ENCODE measurements at places on chromosomes 5 and 9. TPM values are rescaled to one million over a fixed set of nuclear protein-coding genes. Genes with fewer than 3 reads are reported as not detected.

HRH2 gene
- 8.8 TPM for total RNA-seq

TXNDC8 gene
- total RNA-seq: not detected

GFPT2 gene
- 18.5 TPM for total RNA-seq

MEGF10 gene
- 28.2 TPM for total RNA-seq

SLC6A18 gene
- not detected for total RNA-seq

C7 gene
- 0.94 TPM for total RNA-seq

GABRA6 gene
- total RNA-seq: not detected

PDZD2 gene
- 47.3 TPM for total RNA-seq

SPINK13 gene
- not detected for total RNA-seq

KCNV2 gene
- not detected for total RNA-seq

CA9 gene
- total RNA-seq: not detected

HTR1A gene
- total RNA-seq: 18.5 TPM

IL4 gene
- total RNA-seq: not detected

LCN2 gene
- total RNA-seq: not detected

PDCD1LG2 gene
- 0.63 TPM for total RNA-seq

IFNK gene
- not detected for total RNA-seq

CYLC2 gene
- total RNA-seq: not detected

SLC6A3 gene
- not detected for total RNA-seq

PCDHB16 gene
- total RNA-seq: 10.6 TPM

LHX3 gene
- total RNA-seq: not detected

PIP5KL1 gene
- total RNA-seq: 3.4 TPM

FKTN gene
- total RNA-seq: 47.3 TPM

PLCXD3 gene
- total RNA-seq: 9.1 TPM

ANKRD33B gene
- total RNA-seq: 4.4 TPM

LMX1B gene
- total RNA-seq: not detected

CDO1 gene
- total RNA-seq: 91.7 TPM

TMCO6 gene
- total RNA-seq: 18.2 TPM

GABBR2 gene
- 68.9 TPM for total RNA-seq

INSYN2B gene
- total RNA-seq: 2.2 TPM

SPINK7 gene
- not detected for total RNA-seq

PCA3 gene
- total RNA-seq: 1.6 TPM

MARCOL gene
- not detected for total RNA-seq

HAVCR1 gene
- 0.94 TPM for total RNA-seq

UGT3A2 gene
- not detected for total RNA-seq

ANKRD18B gene
- not detected for total RNA-seq

CCNB1 gene
- 24.1 TPM for total RNA-seq

GPX3 gene
- total RNA-seq: 17.5 TPM

NR5A1 gene
- not detected for total RNA-seq

XPA gene
- 32.6 TPM for total RNA-seq

TPPP gene
- 22.2 TPM for total RNA-seq

ALAD gene
- 23.8 TPM for total RNA-seq

SPINK6 gene
- not detected for total RNA-seq

APC gene
- total RNA-seq: 494 TPM

PCDHB2 gene
- total RNA-seq: 20.3 TPM

INSL4 gene
- not detected for total RNA-seq

CSF1R gene
- 8.8 TPM for total RNA-seq

PCDHA1 gene
- total RNA-seq: 9.1 TPM

ENTPD2 gene
- 0.63 TPM for total RNA-seq

ABCA2 gene
- 45.4 TPM for total RNA-seq

GPX8 gene
- 0.63 TPM for total RNA-seq

CD274 gene
- total RNA-seq: 0.31 TPM

STK32A gene
- 7.8 TPM for total RNA-seq

GNA14 gene
- total RNA-seq: 0.94 TPM

PCDHGB7 gene
- total RNA-seq: 43.5 TPM

All from parietal lobe (tissue), 2 donors.